Glutamatergic neuron (in vitro differentiated cells): ENCODE measurements at places on chromosomes 1 and 21. TPM values are rescaled to one million over a fixed set of nuclear protein-coding genes. Genes with fewer than 3 reads are reported as not detected.

NBPF20 gene
- total RNA-seq: 1.2 TPM

TDRD5 gene
- total RNA-seq: not detected

CHRM3 gene
- 1.3 TPM for total RNA-seq

PSMD4 gene
- 250 TPM for total RNA-seq

PLOD1 gene
- 113 TPM for total RNA-seq

MMEL1 gene
- 4.0 TPM for total RNA-seq

GRCh38 chr1:73832276-73833181 is 365.4 kb downstream of the LRRIQ3 start:
- no peak for DNase-seq

DNA sequence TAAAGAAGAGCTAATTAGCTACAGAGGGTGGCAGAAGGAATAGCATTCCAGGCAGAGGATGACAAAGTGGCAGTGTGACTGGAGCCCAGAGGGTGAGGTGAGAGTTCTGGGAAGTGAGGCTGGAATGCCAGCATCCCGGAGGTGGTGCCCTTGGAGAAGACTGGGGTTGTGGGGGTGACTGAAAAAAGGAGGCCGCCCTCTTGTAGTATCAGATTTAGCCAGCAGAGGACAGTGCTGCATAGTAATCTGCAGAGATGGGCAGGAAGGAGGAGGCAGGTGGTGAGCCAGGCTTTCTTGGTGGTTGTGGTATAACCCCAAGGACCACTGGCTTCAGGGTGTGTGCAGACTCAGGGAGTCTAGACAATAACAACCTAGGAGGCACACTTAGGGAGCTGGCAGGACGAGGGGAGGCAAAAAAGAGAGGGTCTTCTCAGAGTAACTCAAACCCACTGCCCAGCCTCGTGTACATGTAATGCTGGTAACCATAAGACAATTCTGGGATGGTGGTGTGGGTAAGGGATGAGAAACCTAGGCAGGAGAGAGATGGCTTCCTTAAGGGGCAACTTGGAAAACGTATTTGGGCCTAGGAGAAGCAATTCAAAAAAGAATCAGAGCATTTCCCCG is 30.5 kb downstream of the MROH7 start:
- peak; percentile 78 for DNase-seq

DNA sequence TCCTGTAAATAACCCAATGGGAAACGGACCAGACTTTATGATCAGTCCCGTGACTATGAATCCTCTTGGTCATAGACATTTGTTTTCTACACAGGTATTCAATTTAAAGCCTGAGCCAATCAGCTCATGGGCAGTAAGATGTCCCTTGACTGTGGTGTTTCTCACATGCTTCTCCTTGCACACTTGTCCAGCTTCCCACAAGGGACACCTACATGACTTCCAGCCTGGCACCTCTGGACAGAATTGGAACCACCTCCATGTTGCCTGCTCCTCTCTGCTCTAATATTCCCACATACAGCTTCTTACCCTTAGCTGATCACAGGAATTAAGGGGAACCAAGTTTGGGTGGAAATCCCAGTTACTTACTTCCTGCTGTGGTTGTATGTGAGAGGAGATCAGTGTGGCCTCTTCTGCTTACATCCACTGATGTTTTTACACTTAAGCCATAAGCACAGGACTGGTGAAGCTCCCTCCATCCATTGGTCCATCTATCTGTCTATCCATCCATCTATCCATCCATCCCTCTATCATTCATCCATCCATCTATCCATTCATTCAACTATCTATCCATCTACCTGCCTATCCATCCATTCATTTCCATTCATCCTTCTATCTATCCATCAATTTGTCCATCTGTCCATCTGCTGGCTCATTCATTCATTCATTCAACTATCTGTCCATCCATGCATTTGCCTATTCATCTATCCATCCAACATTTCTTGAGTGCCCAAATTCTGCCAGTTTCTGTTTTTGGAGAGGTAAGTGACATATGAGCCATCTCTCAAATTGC is 16.4 kb downstream of the RUNX1 start:
- DNase-seq: no peak

DNA sequence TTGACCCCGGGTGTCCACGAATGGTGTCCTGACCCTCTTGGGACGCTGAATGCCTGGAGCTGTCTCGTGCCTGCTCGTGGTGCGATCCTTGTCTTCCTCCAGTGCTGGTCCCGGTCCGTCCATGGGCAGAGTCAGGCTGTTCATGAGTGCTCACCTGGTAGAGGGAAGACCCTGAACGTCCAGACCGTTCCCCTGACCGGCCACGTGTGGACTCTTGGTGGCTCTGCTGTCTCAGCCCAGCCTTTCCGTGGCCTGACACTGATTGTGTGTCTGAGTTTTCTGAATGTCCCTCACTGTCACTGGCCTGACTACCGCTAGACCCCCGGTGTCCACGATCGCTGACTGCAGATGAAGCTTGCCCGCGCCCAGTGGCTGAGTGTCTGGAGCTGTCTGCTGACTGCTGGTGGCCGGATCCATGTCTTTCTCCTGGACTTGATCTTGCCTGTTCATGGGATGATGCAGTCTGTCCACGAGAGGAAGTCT is 11.7 kb downstream of the FLG start:
- DNase-seq: no peak

DNA sequence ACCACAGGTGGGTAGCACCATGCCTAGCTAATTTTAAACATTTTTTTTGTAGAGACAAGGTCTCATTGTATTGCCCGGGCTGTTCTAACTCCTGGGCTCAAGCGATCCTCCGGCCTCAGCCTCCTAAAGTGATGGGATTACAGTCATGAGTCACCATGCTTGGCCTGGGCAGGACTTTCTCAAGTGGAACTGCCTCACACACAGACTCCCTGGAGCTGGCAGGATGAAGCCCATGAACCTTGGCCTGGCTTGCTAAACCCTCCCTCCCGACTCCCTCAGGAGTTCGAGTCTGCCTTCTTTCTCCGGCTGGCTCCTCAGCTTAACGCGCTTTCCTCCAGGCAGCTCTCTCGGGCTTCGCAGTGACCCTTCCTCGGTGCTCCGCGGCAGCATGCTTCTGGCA is 7.7 kb upstream of the ECE1 start:
- no peak for DNase-seq

DNA sequence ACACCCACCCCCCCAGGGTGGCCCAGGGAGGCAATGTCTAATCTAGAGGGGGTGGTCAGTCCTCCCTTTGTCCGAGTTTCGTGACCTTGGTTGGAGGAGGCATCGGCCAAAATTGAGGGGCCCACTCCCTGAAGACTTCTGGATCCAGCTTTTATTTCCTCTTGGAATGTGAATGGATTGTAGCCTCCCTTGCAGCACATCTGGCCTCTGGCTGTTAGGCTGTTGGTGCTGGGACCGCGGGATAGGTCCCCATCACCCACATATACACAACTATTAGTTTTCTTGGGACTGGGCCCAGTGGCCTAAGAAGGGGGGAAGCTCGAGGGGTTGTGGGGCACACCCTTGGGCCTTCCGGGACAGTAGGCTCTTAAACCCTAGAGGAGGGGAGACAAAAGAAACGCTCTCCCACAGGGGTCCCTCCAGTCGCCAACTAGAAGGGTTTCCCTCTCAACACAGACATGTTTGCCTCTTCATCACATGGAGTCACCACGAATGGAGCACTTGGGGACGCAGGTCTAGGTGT is 2.5 kb downstream of the LHX4 start:
- no peak for DNase-seq

GRCh38 chr1:154502066-154502743 is at the start of the genes SHE and TDRD10:
SHE (minus strand) TSS chr1:154502412; CDS start chr1:154502026, 386 bp downstream.
TDRD10 (plus strand) TSS chr1:154502219; CDS start chr1:154506904, 4,685 bp downstream.
- peak; percentile 40 for DNase-seq

DNA sequence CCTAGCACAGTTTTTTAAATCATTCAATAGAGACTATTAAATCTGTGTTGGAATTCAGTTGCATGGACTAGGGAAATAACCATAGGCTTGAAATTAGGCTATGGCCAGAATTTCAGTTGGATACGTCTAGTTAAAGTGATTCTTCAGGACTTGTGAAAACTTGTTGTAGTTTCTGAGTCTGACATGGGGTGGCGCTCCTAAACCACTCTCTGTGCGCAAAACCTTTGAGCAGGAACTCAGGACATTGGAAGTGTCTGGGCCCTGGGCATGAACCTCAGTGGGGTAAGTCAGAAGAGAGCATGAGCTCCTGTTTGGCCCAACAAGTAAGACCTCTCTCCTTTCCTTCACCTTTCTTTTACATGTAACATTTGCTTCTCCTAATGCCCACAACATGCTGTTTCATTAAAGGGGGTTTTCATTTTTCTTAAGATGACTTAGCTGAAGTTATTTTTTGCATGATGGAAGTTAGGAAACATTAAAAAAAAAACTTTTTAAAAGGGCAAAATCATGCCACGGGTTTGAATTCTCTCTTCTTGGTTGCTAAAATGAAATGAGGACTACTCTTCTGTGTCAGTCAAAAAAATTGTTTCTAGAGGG is 17.1 kb upstream of the CCDC190 start:
- peak; percentile 79 for DNase-seq

- no peak for DNase-seq
Measured at GRCh38 chr1:94050254-94050653, 70.7 kb downstream of the ABCA4 start.

DNA sequence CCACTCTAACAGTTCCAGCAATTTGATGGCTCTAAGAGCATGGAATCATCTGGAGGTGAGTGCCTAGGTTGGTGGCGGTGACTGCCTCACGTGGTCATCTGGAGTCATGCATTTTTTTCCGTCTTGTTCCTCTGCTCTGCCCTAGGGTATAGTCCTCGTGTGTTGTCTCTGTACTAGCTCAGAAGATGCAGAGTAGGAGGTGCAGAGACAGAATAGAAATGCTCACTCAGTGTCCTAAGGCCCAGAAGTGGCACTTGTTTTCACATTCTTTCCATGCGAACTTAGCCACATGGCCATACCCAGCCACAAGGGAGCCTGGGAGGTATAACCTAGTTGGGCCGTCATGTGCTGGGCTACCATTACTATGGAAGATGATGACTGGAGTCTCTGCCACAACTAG is 30.3 kb downstream of the DYRK1A start:
- no peak for DNase-seq

- peak; percentile 80 for DNase-seq
Measured at GRCh38 chr1:29120947-29121485, 2.7 kb downstream of the TMEM200B start.

- no peak for DNase-seq
Measured at GRCh38 chr1:157504646-157505045, 47.7 kb downstream of the FCRL5 start.

DNA sequence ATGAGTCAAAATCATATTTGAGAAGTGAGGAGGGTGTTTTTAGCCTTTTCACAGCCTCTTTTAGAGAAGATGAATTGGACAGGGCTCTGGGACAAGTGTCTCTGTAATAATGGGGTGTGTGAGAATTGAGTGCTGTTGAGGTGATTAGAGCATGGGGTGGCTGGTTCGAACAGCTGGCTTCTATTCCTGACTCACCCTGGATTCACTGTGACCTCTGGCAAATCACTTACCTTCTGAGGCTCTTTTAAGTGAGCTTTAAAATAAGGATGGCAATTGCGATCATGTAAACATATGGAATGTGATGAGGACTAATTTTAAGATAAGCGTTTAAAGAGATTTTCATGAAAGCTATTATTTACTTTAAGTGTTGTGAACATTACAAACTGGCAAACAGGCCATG is 243.4 kb downstream of the ADGRL2 start:
- no peak for DNase-seq
